Stimulated activated CD4-positive, alpha-beta T cell treated with anti-CD3 and anti-CD28 coated beads, Interleukin-15, amount 100 ng/mL, for 24 hours (primary cell): ENCODE measurements at places on chromosomes 13 and 19.
A peak's percentile ranks its signal among the peaks of the same experiment; 100 is the strongest.

GRCh38 chr13:44951184-44951583 lies 38.1 kb downstream of the NUFIP1 start:
- DNase-seq: no peak

GRCh38 chr19:34179066-34179465 lies 6.8 kb downstream of the LSM14A start:
- no peak for DNase-seq

DNA sequence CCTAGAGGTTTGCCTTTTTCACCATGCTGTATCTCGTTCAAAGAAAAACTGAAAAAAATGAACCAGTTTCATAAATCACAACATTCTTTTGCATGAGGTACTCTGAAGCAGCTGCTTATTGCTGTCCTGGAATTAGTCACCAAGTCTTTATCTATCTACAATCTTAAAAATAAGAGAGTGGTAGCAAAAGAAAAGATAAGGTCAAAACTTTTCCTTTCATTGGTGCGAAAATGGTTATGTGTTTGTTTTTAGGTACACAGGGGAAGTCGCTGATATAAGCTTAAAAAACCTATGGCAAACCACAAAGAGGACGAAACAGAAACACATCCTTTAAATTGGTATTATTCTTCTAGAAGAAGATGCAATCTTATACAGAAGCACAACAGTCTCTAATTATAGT lies 20.7 kb downstream of the OBI1 start:
- no peak for DNase-seq

DNA sequence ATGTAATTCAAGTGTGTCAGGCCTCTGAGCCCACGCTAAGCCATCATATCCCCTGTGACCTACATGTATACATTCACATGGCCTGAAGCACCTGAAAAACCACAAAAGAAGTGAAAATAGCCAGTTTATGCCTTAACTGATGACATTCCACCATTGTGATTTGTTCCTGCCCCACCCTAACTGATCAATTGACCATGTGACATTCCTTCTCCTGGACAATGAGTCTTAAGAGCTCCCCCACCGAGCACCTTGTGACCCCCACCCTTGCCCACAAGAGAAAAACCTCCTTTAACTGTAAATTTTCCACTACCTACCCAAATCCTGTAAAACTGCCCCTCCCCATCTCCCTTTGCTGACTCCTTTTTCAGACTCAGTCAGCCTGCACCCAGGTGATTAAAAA lies 52.1 kb upstream of the ARHGEF7 start:
- no peak for DNase-seq

GRCh38 chr19:3606174-3606689 lies 443 bp downstream of the TBXA2R start:
- DNase-seq: peak; percentile 49

GRCh38 chr13:30751183-30751933 lies 16.0 kb downstream of the ALOX5AP start:
- no peak for DNase-seq

DNA sequence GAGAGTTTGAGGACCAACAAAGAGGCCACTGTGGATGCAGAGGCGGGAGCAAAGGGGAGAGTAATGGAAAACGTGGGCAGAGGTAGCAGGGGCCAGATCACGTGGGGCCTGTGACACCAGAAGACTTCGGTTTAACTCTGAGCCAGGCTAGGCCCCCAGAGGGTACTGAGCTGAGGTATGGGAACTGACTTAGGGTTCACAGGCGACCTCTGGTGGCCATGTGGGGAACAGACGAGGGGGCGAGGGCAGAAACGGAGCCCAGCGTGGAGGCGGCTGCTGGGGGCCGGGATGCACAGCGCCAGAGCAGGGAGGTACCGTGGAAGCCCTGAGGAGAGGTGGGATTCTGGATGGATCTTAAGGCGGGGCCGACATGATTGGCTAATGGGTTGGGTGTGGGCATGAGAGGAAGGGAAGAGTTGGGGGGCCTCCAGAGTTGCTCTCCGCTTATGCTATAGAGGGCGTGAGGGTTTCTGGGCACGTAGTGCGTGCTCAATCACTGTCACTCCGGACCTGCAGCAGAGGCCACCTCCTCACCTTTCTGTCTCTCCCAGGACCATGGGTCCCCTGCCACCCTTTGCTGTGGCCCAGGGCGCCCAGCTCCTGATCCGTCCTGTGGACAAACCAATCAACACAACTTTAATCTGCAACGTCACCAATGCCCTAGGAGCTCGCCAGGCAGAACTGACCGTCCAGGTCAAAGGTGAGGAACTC lies 13.7 kb downstream of the PVR start:
- peak; percentile 81 for DNase-seq

DNA sequence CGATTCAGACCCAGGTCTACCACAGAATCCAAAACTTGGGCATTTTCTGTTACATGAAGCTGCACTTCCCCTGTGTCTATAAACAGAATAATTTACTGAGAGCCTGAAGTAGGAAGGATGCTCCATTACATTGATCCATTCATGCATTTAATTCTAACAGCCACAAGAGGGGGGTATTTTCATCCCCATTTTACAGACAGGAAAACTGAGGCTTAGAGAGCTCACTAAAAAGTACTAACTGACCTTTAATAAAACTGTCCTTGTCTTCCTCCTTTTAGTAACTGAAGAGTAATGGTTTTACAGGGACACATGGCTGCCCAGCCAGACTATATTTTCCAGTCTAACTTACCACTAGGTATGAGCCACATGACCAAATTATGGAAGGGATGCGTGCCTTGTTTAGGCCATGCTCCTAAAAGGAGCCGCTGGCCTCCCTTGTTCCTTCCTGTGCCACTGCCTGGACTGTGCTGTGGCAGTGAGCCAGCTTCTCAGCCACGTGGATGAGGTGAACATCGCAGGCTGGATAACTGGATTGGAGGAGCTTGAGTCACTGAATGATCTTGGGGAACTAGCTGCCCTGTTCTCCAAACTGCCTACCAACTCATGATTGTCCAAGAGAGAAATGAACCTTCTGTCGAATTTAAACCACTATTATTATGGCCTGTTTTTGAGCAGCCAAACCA lies 108.3 kb downstream of the DOCK9 start:
- DNase-seq: no peak

DNA sequence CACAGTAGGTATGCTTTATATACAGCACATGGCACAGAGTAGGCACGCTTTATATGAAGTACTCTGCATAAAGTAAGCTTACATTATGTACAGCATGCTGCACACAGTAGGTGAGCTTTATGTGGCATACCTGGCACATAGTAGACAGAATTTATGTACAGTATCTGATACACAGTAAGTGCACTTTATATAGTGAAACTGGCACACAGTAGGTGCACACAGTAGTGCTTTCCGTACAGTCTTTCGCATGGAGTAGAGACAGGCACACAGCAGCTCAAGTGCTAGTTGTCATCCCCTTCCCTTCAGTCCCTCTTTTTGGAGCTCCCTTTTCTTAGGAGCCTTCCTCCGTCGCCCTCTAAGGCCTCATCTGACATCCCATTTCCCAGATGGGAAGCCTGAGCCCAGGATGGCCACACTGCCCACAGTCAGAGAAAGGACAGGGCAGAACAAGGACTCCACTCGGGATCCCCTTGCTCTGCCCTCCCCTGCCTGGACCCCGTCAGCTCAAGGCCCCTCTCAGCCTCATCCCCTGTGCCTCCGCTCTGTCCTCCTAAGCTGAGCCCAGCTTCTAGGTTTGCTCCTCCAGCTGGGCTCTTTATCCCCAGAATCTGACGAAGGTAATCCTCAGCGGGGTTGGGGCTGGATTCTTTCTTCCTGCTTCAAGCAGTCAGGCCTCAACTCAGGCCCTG lies 852 bp upstream of the CYP4F12 start:
- DNase-seq: no peak

- DNase-seq: no peak
Measured at GRCh38 chr13:96741779-96742178, 252.5 kb downstream of the OXGR1 start.

DNA sequence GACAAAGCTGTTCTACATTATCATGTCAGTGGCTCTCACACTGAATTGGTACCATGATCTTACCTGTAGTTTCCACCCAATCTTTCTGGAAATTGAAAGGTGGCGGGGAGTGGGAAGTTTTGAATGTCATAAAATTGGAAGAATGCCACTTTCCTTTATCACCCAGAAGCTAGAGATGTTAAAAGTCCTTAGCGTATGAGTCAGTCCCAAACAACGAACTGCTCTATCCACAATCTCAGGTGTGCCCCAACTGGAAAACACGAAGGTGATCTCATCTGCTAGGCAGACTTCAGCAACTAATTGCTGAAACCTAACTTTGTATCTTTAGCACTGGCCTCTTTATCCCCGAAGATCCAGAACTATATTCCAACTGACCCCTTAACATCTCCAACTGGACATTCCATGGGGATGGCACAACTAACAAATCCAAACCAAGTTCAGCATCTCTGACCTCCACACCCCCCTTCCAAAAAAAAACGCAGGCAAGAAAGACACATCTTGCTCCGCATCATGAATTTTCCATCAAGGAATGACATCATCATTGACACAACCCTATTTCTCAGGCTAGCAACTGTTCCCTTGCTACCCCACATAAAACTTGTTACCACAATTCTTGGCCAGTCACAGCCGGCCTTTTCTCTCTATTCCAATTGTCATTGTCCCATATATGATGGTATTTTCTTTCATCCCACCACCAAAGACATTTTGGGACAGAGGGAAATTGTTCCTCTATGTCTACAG lies 175.4 kb downstream of the KLF12 start:
- DNase-seq: no peak

GRCh38 chr13:49240017-49240416 lies 7.7 kb upstream of the CDADC1 start:
- DNase-seq: peak; percentile 51

DNA sequence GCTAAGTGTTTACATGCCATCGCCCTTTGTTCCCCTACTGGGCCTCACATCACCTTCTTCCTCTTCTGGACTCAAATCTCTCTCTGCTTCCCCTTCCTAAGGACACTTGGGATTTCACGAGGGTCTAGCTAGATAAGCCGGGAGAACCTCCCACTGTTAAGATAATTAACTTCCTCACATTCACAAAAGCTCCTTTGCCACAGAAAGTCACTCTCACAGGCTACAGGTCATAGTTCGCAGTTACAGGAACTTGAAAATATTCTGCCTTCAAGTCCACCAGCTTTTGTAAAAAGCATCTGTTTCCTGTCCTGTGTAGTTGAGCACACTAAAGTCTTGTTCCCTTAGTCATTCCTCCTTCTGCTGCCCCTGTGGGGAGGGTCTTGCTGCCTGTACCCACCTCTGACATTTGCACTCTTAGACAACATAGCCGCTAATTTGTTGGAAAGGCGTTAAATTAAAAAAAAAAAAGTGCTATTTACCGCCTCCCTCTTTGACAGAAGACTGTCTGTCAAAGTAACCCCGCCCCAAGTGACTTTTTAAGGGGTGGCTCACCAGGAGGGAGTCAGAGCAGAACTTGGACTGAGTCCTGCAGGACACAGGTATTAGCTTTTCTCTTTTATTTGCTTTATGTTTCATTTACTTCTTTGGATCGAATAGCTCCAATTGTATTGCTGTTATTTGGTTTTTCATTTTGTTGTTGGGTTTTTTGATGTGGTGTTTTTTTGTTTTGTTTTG lies 26.8 kb upstream of the CEACAM21 start:
- peak; percentile 81 for DNase-seq

- peak; percentile 18 for DNase-seq
Measured at GRCh38 chr19:17616961-17617806, 61.7 kb downstream of the COLGALT1 start.

- no peak for DNase-seq
Measured at GRCh38 chr13:30985637-30986205, 53.3 kb downstream of the TEX26 start.

GRCh38 chr19:18322318-18322758 lies 538 bp downstream of the LSM4 start:
- peak; percentile 76 for DNase-seq

DNA sequence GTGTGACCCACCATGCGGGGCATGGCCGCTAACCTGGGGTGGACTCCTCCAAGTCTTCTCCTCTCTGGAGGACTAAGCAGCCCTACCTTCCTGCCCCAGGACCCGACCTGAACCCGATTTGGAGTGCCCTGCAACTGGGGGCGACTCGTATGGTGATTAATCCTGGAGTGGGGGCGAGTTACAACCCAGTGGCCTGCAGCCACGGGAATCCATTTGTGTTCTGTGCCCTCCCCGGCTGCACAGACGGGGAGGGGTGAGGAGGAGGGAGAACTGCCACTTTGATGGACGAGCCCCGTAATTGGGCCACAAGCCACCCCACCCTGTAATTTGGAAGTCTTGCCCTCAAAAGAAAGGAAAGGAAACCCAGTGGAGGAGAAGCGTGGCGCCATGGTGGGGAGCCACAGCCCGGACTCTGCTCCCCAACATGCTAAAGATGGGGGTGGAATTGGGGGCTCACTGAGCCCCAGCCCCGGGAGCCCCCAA lies 18.0 kb downstream of the PRR36 start:
- no peak for DNase-seq

DNA sequence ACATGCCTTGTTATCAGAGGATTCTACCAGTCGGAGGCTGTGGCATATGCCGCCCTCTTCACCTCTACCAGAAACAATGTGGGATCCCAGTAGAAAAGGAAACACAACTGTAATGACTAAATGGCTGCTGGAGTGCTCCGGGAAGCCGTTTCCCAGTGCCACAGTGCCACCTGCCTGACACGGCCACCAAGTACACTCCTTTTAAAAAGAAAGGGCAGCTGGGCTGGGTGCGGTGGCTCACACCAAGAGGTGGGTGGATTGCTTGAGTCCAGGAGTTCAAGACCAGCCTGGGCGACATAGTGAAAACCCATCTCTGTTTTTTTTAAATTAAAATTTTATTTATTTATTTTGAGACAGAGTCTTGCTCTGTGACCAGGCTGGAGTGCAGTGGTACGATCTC lies 67.3 kb downstream of the TRPM4 start:
- DNase-seq: peak; percentile 56

GRCh38 chr19:30744741-30745475 lies 372.7 kb downstream of the ZNF536 start:
- DNase-seq: no peak

GRCh38 chr13:105070452-105070851 lies 1465.0 kb downstream of the EFNB2 start:
- no peak for DNase-seq

GRCh38 chr13:92745258-92745657 lies 481.3 kb upstream of the GPC6 start:
- no peak for DNase-seq

- peak; percentile 62 for DNase-seq
Measured at GRCh38 chr19:45767881-45768654, 984 bp downstream of the SIX5 start.

- DNase-seq: peak; percentile 52
Measured at GRCh38 chr19:54481326-54481930, 8.3 kb upstream of the CDC42EP5 start.

DNA sequence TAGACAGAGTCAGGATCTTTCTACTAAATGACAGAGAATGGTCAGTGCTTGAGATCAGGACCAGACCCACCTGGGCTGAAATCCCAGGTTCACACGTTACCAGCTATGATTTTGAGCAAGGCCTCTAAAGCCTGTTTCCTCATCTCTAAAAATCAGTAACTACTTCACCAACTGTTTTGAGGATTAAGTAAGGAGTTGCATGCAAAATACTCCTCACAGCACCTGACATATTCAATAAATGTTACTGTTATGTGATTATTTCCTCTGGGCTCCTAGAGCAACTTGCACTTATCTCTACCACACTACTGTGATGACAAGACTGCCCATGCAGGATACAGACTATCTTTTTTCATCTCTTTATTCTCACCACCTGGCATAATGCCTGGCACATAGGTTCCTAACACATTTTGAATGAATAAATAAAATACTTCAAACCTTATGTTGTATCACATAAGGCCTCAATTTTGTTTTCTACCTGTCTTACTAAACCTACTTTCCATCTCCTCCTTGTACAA lies 1.8 kb downstream of the KATNAL1 start:
- no peak for DNase-seq

- DNase-seq: no peak
Measured at GRCh38 chr13:82758044-82758443, 1124.2 kb downstream of the SLITRK1 start.

GRCh38 chr13:35086667-35087066 lies 144.6 kb downstream of the NBEA start:
- DNase-seq: no peak
